ENCODE measurements at places on chromosomes 6 and 20. TPM values are rescaled to one million over a fixed set of nuclear protein-coding genes. Genes with fewer than 3 reads are reported as not detected.

Gene DEFB132
- not detected for total RNA-seq

Gene HMGN3
- 17.6 TPM for total RNA-seq

GRCh38 chr6:122360809-122361208, 38.6 kb upstream of the HSF2 start:
- no peak for DNase-seq

DNA sequence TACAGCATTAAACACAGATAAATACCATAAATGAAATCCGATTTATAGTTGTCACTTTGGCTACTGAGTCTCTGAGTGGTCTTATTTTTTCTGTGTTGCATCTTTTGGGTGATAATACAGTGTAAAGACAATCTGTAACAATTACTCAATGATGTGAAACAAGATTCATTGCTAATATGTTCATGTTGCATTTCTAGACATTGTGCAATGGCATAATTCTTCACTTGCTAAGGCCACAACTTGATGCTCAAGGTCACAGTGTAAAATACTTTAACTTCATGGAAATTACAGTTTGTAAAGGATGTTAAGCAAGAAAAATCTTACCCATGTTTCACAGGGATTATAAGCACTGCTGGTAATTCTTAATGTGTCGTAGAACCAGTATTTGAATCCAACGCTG, 74.9 kb upstream of the SMLR1 start:
- DNase-seq = peak; percentile 35

DNA sequence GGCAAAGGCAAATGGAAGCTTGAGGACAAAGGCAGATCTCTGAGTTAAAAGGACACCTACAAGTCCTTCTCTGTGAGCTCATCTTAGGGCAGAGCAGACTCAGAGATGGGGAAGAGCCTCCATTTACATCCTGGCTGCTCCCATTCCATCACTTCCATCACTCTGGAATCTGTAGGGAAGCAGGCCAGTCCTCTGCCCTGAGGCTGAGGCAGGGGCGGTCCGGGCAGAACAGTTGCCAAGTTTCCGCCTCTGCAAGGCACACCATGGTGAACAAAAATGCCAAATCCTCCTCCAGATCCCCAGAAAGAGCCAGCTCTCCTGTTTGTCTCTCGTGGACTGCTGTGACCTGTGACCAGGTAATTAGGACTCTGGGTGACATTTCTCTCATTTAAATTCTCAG, 209.6 kb upstream of the SSTR4 start:
- no peak for DNase-seq

DNA sequence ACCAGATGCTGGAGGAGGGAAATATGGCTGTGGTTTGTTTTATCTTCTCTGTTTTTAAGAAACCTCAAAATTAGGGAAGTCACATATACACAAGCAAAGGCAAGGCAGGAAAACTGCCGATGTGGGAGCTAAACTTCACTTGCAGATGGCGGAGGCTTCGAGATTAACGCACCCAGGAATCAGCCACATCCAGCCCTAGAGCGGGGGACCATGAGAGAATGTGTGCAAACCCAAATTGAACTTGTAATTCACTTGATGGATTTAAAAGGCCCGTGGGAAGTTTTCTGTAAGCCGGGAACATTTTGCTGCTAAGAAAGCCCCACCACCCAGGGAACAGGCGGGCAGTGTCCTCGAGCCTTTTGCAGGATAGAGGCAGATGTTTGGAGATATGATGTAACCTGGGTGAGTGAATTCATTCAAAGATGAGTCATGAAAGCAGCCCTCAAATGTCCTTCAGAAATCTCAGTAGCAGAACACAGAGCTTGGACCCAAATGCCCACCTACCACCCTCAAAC, 39.9 kb downstream of the PREX1 start:
- DNase-seq = peak; percentile 83

GRCh38 chr6:159033160-159034049, 11.4 kb downstream of the TAGAP start:
- DNase-seq = no peak

- peak; percentile 20 for DNase-seq
Measured at GRCh38 chr6:136737871-136738691, 54.2 kb downstream of the MAP3K5 start.
